GOT3 (cell line): ENCODE measurements at places on chromosomes 1 and 21.
A peak's percentile ranks its signal among the peaks of the same experiment; 100 is the strongest.

DNA sequence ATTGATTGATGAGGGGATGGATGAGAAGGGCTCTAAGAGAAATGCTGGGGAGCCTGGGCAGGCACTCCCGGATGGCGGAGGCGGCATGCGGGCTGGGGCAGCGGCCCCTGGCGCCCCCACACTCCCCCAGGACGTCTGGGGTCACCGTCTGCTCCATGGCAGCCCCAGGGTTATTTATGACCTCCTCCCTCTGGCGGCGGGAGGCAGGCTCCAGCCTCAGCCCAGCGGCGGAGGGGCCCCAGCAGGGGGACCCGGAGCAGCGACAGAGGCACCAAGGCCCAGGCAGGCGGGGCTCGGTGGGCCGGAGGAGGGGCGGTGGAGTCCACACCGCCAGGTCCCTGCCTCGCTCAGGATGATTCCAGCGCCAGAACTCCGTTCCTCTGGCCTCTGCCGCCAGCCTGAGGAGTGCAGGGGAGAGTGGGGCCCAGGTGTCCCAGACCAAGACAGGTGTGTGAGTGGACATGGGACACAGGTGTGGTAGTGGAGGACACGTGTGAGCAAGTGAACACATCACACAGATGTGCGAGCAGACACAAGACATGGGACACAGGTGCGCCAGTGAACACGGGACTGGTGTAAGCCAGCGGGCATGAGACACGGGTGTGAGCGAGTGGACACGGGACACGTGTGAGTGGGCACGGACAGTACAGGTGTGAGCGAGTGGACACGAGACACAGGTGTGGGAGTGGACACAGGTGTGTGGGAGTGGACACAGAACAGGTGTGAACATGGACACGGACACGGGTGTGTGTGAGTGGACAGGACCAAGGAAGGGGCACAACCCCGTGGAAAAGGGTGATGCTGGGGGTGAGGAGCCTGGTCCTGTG is 2.5 kb upstream of the SAMD11 start:
- no peak for DNase-seq

DNA sequence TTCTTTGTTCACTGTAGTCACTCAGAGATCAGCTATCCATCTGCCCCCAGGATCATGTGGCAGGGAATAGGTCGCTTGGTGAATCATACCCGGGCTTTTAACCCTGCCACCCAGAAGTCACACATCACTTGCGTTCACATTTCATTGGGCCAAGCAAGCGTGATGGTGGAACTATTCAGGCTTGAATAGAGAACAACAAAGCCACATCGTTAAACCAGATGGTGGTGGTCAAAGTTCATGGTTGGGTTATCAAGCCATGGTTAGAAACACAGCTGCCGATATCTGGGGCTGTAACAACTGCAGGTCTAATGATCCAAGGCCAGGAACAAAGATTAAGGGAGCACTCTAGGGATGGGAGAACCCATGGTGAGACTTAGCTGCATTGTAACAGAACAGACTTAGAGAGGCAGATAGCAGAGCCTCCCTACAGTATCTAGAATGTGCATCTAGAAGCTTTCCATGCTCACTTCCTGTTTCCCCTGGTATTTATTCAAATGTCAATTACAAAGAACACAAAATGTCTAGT is 40.0 kb upstream of the PTPRC start:
- no peak for DNase-seq

GRCh38 chr1:213277036-213277435 is 226.0 kb downstream of the RPS6KC1 start:
- no peak for DNase-seq

- no peak for DNase-seq
Measured at GRCh38 chr21:27333096-27333495, 366.2 kb upstream of the ADAMTS5 start.

DNA sequence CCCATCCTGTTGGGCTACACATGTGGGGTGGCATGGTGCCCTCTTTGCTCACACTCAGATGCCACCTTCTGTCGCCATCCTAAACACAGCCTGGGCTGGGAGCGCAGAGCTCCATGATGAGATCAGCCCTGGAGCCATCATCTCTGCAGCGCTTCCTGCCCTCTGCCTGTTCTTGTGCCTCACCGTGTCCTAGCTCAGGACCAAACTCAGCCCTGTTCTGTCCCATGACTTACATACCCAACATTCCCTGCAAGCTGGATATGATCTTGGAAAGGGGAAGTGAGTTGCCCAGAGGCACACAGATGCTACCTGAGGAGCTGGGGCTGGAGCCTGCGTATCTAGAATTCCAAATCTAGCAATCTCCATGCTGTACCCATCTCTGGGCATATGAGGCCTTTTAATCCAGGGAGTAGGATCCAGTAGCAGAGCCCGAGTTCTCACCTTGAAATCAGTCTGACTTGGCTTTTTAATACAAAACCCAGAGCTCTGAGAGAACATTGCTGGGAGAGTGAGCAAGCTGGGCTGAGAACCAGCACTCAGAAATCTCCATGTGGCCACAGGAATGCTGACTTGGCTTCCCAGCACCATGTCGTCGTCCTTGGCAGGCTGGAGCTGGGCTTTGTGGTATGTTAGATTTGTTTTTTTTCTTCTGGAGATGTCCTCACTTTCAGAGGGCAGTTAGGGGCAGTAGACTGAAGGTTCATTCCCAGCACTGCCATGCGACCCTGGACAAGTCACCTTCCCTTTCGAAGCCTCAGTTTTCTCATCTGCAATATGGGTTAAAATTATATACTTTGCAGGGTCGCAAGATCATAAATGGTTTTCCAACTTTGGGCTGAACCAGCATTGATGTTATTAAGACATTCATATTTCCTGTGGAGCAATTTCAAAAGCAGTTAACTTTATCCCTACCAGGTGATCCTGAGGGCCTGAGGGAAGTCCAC is 2.6 kb downstream of the ALPL start:
- DNase-seq, result no peak

DNA sequence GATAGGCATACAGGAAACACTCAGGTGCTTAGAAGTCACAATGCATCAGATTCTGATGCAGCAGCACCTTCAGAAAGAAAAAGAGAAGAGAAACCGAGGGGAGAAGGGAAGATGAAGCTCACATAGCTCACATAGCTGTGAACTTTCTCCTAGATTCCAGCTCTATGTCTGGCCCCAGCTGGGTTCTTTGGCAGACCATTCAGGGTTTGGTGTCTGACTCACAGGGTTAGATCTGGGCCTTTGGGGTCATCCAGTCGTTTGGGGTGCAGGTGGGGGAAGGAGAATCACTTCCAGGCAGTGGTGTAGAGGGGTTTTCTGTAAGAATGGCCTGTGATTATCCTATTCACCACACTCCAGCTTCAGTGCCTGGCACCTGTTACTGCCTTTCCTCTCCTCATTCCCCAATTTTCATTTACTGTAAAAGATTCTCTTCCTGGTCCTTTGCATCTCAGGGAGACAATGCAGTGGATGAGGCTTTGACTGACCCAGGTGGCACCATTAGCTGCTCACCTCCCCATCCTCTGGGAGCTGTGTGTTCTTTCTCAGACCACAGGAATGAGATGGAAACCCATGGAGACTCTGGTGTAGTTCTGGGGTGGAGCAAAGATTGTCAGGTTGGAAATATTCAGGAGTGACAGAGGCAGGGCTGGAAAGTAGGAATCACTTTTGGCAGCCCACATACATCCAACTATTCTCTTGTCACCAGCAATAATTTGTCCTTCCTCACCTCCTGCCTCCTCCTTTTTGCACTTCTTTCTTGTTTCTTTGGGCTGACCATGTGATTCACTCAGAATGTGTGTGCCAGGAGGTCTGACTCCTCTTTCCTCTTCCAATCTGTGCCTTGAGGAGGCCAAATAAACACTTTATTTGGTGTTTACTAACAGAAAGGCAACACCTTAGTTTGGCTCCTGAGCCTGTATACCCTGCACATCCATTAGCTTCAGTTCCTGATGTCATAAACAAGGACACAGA is 103.3 kb downstream of the PAPPA2 start:
- no peak for DNase-seq

GRCh38 chr1:159900086-159900680 is at the start of gene CFAP45:
Gene CFAP45 (minus strand): TSS chr1:159900165. CDS start chr1:159900098, 67 bp downstream.
- DNase-seq, result peak; percentile 24

GRCh38 chr1:99546432-99547416 is 99.2 kb upstream of the PALMD start:
- no peak for DNase-seq

DNA sequence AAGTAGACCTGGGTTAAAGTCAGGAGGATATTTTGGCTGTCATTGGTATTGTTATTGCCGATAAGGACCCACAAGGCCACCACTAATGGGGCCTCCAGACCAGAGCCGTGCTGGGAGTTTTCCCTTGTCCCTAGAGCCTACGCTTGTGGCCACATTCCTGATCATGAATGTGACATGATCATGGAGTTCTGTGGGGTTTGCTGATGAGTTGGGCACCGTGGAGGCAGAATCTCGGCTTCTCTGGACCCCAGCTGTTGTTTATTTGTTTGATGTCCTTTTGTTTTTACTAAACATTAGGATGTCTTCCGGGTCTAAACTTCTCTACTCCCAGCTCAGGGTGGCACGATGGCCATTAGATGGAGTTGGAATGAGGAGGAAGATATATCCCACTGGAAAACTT is 74.9 kb upstream of the TMPRSS2 start:
- DNase-seq, result no peak

DNA sequence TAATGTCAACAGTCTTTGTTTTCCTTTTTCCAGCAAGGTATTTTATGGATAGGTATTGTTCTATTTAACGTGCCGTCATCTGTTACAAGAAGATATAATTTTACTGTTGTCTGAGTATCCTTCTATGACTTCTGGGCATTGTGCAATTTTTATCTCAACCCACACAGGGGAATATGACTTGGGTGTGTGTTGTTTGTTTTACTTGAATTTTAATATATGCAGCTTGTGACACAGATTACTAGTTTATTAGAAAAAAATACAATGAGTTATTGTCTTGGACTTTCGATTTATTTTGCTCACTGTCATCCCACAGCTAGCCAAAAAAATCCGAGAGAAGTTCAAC is 111.9 kb downstream of the CACHD1 start:
- no peak for DNase-seq

DNA sequence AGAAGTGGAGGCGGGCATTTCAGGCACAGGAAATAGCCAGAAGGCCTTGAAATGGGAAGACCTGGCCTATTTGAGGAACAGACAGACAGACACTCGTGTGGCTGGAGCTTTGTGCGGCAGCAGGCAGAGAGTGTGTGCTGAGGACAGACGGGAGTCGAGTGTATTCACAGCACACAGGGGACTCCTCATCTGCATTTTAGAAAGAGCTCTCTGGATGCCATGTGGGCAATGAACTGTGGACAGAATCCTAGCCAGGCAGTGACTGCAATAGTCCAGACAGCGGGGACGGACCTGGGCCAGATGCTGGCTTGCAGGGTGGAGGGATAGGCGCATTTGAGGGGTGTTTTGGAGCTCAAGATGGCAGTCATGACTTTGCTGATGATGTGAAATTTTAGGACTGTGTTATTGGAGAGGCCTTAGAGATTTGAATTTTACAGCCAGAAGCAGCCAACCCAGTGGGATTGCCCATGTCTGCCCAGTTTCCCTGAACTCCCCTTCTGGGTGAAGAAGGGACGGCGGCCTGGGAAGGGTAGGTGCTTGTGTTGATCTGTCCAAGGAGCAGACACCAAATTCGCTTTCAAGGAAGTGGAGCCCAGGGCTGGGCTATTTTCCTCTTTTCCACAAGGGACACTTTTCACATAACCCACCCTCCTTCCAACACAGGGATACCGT is 43.7 kb downstream of the CHAF1B start:
- DNase-seq, result no peak
